ENCODE measurements at places on chromosomes 7 and 10.

DNA sequence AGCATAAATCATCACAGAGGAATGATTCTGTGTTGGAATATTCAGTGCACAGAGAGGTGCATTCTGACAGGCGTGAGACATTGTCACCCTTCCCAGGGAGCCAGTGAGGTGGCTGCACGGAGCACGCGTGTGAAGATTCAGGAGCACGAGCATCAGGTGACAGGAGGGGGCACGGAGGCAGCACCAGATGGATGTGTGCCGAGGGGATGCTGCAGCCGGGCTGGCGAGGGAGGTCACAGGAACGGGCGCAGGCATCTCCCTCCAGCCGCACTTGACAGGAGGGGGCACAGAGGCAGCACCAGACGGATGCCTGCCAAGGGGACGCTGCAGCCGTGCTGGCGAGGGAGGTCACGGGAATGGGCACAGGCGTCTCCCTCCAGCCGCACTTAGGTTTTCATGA, 66.5 kb downstream of the DIP2C start:
- DNase-seq, result no peak

- DNase-seq, result no peak
These were observed 48.9 kb downstream of the LRGUK start for GRCh38 chr7:134176037-134176350.

GRCh38 chr7:2512713-2513112, 6.9 kb upstream of the LFNG start:
- DNase-seq, result no peak

- no peak for DNase-seq
These were observed 7.2 kb upstream of the PYROXD2 start for GRCh38 chr10:98422182-98422581.

- DNase-seq, result peak; percentile 8
These were observed 88.8 kb upstream of the LYZL1 start for GRCh38 chr10:29199941-29200679.

DNA sequence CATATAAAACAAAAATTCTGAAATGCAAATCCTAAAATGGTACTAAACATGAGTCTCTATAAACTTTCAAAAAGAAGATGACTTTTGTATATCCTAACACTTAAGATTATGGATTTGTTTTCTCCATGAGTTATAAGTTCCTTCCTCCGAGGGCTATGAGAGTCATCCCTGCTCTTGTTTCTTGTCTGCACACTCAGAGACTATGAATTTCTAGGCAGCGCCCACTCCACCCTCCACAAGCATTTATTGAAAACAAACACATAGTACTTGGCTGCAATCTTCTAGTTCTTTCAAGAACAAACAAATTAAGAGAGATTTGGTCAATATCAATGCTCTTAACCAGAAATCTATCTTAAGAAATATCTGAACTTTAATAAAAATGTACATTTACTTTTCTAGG, 211.7 kb downstream of the DKK1 start:
- no peak for DNase-seq

DNA sequence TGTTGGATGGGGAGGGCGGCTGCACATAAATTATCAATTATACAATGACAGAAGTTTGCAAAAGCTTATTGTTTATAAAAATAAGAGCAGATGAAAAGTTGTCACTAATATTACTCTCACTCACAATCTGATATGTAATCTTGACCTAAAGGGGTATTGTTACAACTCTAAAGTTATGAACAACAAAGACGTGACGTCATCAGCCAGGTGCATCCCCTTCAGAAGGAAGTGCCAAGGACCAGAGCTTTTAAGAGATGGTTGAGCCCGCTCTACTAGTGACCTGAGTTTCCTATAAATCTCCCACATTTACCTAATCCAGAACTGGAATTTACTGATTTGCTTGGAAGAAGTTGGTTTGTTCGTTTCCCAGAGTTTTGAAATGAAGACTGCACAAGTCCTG, 247.7 kb upstream of the MGMT start:
- no peak for DNase-seq

DNA sequence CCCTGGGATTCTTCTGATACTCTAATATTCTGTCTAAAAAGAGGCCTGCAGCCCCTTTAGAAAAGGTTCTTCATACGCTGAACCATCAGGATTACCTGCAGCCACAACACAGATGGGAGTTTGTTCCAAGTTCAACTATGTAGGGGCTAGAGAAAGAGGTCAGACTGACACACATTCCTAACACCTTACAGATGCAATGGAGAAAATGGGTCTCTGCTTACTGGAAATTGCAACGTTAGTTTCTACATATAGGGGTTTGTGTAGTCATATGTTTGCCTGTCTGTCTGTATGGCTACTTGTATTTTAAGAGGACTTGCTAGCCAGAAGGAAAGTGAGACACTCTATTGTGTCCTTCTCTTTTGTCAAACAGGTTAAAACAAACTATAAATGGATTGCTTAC, 618.5 kb downstream of the INHBA start:
- DNase-seq, result no peak

GRCh38 chr10:76885816-76886215, 751.8 kb downstream of the KCNMA1 start:
- no peak for DNase-seq

GRCh38 chr10:115092555-115093285, 445 bp upstream of the ATRNL1 start:
- peak; percentile 41 for DNase-seq

GRCh38 chr7:74309181-74309580, 20.0 kb downstream of the CLIP2 start:
- DNase-seq, result no peak

DNA sequence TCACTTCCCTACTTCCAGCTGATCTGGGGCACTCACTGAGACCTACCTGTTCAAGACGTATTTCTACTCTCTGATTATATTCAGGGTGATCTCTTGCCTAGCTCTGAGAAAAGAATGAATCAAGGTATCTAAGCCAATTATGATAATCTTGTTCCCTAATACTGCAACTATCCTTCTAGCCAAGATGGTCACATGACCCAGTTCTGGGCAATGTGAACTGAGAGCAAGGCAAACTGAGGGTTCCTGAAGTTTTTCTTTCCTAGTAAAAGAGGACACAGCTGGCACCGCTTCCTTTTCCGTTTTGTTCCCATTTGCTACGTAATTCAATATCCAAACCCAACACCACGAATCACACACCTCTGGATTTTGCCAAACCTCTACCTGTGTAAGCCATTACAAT, 5.9 kb upstream of the GPAM start:
- DNase-seq, result no peak

GRCh38 chr7:45256309-45256708, 98.7 kb downstream of the RAMP3 start:
- no peak for DNase-seq

GRCh38 chr7:12572941-12573575, 2.5 kb downstream of the SCIN start:
- no peak for DNase-seq

DNA sequence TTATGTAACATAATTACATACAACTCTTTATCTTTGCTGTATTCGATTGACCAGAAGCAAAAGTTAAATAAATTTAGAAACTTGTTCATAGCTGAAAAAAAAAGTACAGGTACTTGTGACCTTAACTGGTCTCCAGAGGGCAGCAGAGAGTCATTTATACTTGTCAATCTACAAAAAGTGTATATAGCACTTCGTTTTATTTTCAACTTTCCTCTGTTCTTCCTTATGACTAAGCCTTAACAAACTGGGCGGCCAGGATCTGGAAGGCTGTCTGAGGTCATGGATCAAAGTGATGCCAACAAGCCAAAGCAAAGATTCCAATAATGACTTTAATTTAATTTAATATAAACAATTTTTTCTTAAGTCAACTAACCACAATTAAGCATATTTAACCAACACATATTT, 29.8 kb downstream of the C10orf67 start:
- DNase-seq, result peak; percentile 22

- no peak for DNase-seq
These were observed 99.8 kb downstream of the CCDC71L start for GRCh38 chr7:106561151-106561550.

- DNase-seq, result no peak
These were observed 16.7 kb downstream of the PRTFDC1 start for GRCh38 chr10:24935504-24936292.

GRCh38 chr10:14074062-14074884, 256.5 kb downstream of the FRMD4A start:
- peak; percentile 90 for DNase-seq

GRCh38 chr7:46059308-46060020, 138.4 kb upstream of the IGFBP3 start:
- DNase-seq, result no peak

GRCh38 chr7:133534816-133535215, 281.9 kb downstream of the EXOC4 start:
- no peak for DNase-seq

All from hepatic stellate cell (primary cell).